ENCODE measurements at places on chromosomes 4 and X.

- no peak for DNase-seq
Observed at GRCh38 chr4:54152846-54153600, 53.1 kb downstream of the GSX2 start.

DNA sequence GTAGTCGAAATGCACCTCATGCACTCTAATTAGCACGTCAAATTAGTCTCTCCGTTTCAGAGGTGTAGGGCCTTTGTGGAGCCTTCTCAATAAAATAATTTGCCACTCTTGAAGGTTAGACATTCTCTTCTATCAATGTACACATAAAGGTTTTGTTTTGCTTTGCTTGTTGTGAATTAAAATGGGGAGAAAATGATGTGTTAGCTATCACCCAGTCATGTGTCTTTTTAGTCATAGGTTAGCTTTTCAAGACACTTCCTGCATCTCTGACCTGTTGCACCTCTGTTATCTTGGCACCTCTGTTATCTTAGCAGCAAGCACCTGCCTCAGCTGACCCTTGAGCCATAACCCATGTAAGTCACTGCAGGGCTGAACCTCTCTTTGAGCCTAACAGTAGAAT is 936 bp downstream of the TMEM144 start:
- DNase-seq, result no peak

- DNase-seq, result no peak
Observed at GRCh38 chrX:6813836-6814370, 279.0 kb upstream of the VCX3A start.

DNA sequence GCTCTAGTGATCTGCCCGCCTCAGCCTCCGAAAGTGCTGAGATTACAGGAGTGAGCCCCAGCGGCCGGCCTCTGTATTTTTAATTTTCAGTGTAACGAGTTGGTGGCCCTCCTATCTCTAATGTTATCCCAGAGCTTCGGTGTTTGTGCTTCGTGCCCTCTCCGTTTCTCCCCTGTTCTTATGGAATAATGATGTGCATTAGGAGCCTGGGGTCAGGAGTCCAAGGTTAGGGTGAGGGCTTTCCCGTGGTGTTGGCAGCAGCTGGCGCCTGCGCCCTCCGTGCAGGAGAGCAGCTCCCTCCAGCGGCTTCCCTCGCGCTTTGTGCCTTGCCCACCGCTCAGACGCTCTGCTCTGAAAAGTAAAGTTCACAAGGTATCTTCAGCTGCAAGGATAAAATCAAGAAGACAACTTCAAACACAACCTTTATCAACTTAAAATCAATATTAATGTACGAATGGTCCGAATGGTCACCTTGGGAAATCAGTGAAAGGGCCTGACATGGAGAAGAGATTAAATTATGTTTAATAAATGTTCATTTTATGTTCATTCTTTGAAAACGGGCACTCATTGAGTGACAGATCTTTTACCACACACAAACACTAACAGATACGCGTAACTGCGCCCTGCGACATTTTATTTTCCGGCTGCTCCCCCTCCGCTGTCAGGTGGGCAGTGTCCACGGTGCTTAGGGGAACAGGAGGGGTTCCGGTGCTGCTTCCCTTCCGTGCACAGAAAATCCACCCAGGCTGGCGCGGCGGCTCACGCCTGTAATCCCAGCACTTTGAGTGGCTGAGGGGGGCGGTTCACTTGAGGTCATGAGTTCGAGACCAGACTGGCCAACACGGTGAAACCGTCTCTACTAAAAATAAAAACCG is 62.4 kb downstream of the TRAPPC11 start:
- peak; percentile 13 for DNase-seq

DNA sequence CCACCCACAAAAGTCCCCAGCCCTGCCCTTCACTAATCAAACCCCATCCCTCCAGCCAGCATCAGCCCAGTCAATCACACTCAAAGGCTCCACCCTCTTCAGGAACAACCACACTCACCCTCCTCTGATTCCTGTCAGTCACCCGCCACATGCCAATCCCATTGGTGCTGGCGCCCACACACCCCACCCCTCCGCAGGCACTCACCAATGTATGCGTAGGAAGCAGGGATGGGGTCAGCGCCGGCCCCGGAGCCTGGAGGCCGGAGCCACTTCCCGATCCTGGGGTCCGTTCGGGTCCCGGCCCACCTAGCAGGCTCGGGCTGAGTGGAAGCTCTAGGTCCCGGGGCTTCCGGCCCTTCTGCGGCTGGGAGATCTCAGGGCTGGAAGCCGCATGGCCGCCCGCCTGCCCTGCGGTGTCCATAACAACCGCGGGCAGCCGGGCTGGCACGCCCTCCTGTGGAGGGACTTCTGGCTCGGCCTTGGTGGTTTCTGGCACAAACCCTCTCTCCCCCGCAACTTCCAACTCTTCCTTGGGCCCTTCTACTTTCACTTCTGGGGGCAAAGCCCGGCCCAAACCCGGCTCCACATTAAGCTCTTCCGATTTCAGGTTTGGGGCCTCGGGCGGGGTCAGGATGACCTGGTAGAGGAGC is 7.9 kb upstream of the CFP start:
- peak; percentile 37 for DNase-seq

DNA sequence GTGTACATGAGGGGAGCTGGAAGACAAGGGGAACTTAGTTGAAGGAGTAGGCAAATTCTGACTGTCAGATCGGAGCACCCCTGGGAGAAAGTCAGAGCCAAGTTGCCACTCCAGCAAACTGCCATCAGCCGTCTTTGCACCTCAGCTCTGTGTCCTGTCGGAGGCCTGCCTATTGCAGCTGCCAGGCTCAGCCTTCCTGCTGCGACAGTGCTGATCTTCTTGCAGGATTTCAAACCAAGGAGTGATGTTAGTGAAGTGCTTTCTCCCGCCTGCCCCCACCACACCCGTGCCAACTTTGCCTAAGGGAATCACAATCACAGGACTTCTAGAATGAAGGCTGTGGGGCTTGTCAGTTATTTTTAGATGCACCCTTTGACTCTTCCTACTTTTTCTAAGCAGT is 185.3 kb downstream of the KIT start:
- DNase-seq, result no peak

DNA sequence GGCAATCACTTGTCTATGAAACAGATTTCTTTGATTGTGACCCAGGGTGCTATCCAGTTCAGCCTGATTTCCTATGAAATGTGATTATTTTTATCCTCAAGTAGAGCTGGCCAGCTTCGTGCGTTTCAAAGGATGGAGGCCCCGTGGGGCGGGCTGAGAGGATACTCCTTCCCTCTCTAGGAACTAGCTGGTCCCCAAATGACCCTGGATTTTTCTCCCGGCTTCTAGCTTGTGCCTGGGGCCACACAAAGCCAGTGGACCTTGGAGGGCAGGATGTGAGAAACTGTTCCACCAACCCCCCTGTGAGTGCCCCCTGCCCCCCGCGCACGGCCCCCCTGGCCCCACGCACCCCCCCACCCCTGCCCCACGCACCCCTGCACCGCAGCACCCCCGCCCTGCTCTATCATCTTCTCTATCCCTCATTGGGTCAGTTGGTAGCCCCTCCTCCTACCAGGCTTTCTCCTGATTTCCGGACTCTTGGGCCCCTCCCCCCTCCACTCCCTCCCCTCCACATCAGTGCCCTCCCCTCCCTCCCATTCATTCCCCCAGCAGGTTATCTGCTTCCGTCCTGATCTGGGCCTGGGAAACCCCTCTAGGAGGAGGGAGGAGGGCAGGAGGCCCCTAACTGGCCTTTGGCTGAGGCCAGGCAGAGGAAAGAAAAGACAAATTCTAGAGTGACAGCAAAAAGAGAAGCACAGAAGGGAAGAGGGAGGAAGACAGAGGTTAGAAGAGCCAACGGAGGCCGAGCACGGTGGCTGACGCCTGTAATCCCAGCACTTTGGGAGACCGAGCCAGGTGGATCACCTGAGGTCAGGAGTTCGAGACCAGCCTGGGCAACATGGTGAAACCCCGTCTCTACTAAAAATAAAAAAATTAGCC is 3.3 kb downstream of the XPNPEP2 start:
- no peak for DNase-seq

- no peak for DNase-seq
Observed at GRCh38 chr4:139899346-139899745, 233.7 kb downstream of the MGST2 start.

GRCh38 chr4:186272699-186273391 is 6.9 kb downstream of the F11 start:
- no peak for DNase-seq

DNA sequence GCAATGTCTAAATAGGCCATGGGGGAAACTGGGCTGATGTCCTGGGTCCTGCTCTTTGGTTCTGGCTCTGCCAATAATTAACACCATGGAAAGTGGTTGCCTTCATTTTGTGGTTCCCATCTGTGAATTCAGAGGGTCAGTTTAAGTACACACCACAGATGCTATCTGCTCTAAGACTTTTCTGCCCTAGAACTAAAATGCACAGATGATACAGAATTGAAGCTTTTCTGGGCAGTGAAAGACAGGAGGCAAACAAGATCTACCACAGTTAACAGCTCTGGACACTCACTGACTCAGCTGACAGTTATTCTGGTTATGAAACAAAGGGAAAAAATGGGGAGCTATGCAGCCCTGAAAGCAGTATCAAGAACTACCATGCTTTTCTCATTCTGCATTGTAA is 37.3 kb downstream of the APBB2 start:
- DNase-seq, result no peak

- no peak for DNase-seq
Observed at GRCh38 chr4:140693562-140693961, 62.6 kb downstream of the TBC1D9 start.

DNA sequence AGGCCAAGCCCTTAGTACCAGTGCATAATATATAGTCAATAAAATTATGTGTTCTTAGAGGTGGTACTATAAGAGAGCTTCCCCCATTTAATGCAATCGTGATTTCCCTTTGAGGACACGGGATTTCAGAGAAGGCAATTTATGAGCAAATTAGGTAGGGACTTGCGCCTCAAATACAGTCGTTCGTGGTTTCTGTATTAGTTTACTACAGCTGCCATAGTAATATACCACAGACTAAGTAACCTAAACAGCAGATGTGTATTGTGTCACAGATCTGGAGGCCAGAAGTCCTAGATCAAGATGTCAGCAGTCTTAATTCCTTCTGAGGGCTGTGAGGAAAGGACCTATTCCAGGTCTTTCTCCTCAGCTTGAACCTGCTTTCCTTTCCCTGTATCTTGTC is 1.5 kb upstream of the PUDP start:
- no peak for DNase-seq

GRCh38 chrX:12814420-12814819 is 23.2 kb downstream of the PRPS2 start:
- peak; percentile 3 for DNase-seq

- DNase-seq, result no peak
Observed at GRCh38 chr4:10664408-10664807, 20.2 kb downstream of the CLNK start.

- no peak for DNase-seq
Observed at GRCh38 chrX:11423949-11424348, 130.7 kb downstream of the AMELX start.

DNA sequence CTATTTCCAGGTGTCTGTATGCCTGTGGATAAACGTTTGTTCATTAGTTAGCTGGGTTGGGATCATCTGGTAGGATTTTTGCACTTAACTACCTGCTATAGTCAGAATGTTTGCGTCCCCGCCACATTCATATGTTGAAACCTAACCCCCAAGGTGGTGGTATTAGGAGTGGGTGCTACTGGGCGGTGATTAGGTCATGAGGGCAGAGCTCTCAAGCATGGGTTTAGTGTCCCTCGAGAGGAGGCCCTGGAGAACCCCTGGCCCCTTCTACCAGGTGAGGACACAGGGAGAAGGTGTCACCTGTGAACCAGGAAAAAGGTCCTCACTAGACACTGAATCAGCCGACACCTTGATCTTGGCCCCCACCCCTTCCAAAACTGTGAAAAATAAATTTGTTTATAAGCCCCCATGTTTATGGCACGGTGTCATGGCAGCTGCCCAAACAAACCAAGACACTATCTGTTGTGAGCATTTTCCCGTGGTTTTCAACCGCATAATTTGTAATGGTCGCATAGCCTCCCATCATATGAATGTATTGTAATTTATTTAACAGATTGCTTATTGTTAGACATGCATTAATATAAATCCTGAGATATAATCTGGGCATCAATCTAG is 92.7 kb upstream of the TRIM2 start:
- no peak for DNase-seq

Measured in amygdala (tissue), 56 donors.